ENCODE measurements at places on chromosomes 1 and 21. TPM values are rescaled to one million over a fixed set of nuclear protein-coding genes. Genes with fewer than 3 reads are reported as not detected.

Gene HES4
- 3.7 TPM for total RNA-seq

Gene EFNA1
- total RNA-seq: 0.22 TPM

Gene TCHHL1
- not detected for total RNA-seq

Gene TPTE
- not detected for total RNA-seq

Gene LRIG2
- 15.2 TPM for total RNA-seq

Gene C1orf94
- 0.12 TPM for total RNA-seq

Gene AKR1A1
- total RNA-seq: 165 TPM

Gene PTPN22
- total RNA-seq: 0.75 TPM

Gene GPR25
- not detected for total RNA-seq

Gene APOBEC4
- total RNA-seq: not detected

Gene GPR52
- total RNA-seq: 0.89 TPM

Gene S100A5
- 0.66 TPM for total RNA-seq

Gene MSH4
- total RNA-seq: 0.25 TPM

Gene TRPM2
- under 0.01 TPM for total RNA-seq
